GM12865 (cell line): ENCODE measurements at places on chromosomes 7 and 10.
A peak's percentile ranks its signal among the peaks of the same experiment; 100 is the strongest.

- no peak for DNase-seq
Measured at GRCh38 chr7:151871189-151871735, 5.7 kb downstream of the PRKAG2 start.

- DNase-seq, result peak; percentile 21
Measured at GRCh38 chr10:71378336-71379117, 18.2 kb upstream of the CDH23 start.

DNA sequence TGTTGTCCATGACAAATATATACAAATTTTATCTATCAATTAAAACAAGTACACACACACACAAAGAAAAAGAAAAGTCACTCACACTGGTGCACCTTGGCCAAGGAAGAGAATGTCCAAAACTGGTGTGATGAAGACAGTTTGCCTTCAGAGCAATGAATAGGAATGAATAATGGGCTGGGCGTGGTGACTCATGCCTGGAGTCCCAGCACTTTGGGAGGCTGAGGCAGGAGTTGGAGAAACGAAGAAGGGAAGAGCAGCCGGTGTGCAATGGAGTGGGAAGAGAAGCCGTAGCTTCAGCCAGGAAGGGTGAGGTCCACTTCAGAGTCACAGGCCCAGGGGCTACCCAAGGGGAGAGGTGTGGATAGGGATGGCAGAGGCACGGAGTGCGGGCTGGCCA lies 253.6 kb downstream of the CCSER2 start:
- DNase-seq, result no peak

DNA sequence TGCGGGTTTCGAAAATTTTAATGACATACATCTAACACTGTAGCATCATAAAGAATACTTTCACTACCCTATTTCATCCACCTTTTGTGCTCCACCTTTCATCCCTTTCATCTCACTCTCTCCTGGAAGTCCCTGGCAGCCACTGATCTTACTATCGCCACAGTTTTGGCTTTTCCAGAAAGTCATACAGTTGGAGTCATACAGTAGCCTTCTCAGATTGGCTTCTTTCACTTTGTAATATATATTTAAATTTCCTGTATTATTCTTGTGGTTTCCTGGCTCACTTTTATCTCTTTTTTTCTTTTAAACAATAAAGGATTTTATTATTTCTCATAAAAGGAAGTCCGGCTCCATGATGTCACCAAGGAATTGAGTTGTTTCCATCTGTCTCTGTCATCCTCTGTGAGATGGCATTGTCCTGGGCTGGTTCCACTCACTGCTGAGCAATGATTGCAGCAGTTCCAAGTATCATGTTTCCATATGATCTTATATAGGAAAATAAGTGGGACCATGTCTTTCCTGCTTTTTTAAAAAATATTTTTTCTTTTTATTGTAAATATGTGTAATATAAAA lies 626.3 kb downstream of the POM121L12 start:
- no peak for DNase-seq

GRCh38 chr10:101744267-101744666 lies 31.6 kb downstream of the FGF8 start:
- DNase-seq, result no peak

DNA sequence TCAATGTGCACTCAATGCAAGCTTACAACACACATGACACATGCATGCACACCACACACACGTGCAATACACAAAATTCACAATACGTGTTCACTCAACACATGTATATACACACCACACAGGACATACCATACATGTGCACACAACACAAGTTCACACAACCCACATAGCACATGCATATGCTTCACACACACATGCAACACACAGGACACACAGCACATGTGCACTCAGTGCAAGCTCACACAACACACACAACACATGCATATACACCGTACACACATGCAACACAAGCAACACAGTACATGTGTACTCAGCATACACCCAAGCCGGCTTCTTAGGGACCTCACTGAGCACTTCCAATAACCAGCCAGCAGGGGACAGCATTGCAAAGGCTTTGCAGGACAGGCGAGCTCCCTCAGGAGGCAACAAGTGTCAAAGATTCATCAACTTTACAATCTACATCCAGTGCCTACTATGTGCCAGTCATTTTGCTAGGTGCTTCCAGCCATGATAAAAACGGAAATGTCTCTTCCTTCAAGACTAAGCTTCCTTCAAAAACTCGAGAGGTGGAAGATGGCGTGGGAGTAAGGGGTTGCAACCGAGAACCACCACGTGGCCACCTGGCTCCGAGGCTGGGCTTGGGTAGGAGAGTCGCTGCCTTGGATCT lies 61.1 kb downstream of the JCAD start:
- DNase-seq, result peak; percentile 87

DNA sequence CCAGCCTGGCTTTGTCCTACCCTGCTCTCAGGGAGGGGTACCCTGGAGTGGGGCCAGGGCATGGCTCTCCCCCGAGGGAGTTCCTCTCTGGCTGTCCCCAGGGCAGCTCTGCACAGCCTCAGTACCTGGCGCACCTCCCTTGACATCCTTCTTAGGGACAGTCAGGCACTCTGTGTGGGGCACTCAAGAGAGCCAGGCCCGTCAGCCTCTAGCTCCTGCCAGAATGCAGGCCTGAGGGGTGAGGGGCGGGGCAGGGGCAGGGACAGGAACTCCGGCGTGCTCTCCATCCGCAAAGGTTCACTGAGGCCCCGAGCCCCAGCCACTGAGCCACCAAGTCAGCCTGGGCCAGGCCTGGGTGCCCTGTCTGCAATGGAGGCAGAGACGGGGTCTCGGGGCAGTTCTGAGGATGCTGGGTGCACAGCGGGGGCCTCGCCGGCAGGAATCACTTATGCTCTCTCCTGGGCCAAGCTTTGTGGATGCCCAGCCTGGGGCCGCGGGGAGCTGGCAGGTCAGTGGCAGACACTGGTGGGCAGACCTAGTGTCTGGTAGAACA lies 10.1 kb downstream of the LIMK1 start:
- DNase-seq, result peak; percentile 32

DNA sequence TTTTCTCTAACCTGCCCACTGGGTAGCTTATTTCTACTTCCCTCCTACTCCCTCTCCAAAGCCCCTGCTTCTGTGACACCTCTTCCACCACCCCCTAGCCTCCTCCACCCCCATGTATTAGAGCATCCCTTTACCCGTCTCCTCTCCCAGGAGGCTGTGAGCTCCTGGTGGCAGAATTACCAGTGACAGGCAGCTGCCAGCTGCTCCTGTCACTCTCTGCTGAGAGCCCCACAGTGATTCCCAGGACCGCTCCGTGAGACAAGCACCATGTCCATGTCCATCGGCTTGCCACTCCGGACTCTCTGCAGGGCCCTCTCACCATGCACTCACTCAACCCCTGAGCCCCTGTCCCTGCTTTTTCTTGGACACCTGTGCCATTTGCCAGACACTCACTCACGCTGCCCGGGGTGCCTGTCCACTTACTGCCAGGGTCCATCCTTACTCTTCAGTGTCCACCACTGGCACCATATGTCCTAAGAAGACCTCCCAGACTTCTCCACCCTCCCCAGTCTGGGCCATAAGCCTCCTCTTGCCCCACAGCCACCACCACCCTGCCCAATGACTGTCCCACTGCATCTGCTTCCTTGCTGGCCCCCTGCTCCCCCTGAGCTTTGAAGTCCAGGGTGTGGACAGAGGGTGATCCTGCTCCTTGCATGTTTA lies 9.8 kb downstream of the WDFY4 start:
- no peak for DNase-seq
